ENCODE measurements at places on chromosomes 12 and 14.

DNA sequence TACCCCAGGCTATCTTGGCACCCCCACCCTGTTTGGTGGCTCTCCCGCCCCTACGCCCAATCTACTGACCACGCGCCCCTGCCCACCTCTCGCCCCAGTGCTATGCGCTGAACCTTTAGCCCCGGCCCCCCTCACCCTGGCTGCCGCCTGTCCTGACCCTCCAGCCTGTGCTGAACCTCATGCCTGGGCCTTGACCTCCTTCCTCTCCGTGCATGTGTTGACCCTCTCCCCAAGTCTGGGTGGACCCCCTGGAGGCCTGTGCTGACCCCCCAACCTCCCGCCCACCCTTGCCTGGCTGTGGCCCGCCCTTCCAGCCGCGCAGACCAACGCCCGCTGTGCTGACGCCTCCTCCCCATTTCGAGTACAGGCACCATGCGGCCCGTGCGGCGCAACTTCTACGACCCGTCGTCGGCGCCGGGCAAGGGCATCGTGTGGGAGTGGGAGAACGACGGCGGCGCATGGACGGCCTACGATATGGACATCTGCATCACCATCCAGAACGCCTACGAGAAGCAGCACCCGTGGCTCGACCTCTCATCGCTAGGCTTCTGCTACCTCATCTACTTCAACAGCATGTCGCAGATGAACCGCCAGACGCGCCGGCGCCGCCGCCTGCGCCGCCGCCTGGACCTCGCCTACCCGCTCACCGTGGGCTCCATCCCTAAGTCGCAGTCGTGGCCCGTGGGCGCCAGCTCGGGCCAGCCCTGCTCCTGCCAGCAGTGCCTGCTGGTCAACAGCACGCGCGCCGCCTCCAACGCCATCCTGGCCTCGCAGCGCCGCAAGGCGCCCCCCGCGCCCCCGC lies 20.7 kb downstream of the DTX1 start:
- no peak for DNase-seq

- no peak for DNase-seq
Measured at GRCh38 chr12:94722664-94723063, 72.3 kb upstream of the TMCC3 start.

GRCh38 chr12:130706885-130707570 lies 9.1 kb downstream of the RIMBP2 start:
- DNase-seq: no peak

GRCh38 chr14:31207287-31207754 lies 272 bp downstream of the HECTD1 start:
- no peak for DNase-seq

GRCh38 chr14:105469456-105470349 lies 4.9 kb upstream of the CRIP2 start:
- no peak for DNase-seq

- DNase-seq: no peak
Measured at GRCh38 chr14:101559624-101560533, 1.4 kb upstream of the DIO3 start.

DNA sequence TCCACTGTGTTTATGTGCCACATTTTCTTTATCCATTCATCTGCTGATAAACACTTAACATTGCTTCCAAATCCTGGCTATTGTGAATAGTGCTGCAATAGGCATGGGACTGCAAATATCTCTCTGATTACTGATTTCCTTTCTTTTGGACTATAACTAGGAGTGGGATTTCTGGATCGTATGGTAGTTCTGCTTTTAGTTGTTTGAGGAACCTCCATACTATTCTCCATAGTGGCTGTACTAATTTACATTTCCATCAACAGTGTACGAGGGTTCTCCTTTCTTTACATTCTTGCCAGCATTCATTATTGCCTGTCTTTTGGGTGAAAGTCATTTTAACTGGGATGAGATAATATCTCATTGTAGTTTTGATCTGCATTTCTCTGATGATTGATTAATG lies 47.6 kb downstream of the TAOK3 start:
- DNase-seq: no peak

- no peak for DNase-seq
Measured at GRCh38 chr12:88684610-88685009, 104.3 kb upstream of the KITLG start.

DNA sequence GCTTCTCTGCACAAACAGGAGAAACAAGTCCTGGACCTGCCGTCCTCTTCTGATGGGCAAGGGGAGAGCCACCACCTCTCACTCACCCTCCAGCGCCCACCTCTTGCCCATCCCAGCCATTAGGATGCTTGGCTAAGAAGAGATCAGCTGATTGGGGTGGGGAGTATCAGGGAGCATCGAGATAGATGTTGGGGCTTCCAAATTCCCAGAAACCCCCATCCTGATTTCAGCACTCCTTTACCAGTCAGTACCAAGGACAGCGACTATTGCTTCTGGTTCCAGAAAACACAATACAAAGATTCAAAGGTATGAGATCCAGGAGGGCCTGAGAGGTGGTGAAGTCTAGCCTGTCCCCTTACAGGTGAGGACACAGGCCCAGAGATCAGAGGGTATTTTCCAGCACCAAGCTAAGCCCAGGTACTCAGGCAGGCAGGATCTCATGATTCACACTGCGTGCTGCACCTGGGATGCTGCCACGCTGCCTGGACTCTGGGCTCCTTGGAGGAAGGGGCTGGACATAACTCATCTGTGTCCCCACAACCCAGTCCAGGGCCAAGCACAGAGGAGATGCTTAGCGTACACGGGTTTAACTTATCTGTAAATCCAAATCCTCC lies 76.6 kb downstream of the TUNAR start:
- DNase-seq: no peak

GRCh38 chr14:104224131-104224505 lies 85.7 kb downstream of the KIF26A start:
- no peak for DNase-seq

DNA sequence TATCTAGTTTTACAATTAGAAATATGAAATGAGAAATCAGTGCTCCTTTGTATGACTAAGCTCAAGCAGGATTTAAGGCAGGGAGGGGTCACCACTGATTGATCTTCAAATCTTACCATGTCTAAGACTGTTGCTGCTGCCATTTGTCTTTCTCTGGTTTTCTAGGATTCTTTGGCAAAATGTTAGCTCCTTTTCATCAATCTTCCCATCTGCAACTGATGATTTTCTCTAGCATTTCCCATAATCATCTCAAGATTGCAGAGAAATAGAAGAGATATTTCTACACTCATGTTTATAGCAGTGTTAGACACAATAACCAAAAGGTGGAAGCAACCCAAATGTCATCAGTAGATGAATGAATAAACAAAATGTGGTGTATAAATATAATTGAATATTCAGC lies 175.0 kb downstream of the RAD51B start:
- DNase-seq: no peak

DNA sequence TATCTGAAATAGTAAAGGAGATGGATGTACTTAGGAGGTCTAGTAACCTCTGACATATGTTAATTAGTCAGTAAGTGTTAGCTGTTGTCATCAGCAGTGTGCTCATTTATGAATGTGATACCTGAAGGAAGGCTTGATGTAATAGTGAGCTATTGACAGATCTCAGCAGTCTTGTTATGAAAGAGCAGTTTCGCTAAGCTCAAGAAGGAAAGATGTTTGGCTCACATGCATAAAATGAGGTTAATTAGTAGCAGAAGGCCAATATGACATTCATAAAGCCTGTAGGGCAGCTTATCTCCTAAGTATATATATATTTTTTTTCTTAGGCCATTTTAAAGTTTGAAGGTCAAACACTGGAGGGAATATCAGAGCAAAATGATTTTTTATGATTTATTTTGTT lies 2.8 kb downstream of the FAM234B start:
- DNase-seq: no peak

- no peak for DNase-seq
Measured at GRCh38 chr12:121918679-121919038, 267 bp downstream of the CFAP251 start.

DNA sequence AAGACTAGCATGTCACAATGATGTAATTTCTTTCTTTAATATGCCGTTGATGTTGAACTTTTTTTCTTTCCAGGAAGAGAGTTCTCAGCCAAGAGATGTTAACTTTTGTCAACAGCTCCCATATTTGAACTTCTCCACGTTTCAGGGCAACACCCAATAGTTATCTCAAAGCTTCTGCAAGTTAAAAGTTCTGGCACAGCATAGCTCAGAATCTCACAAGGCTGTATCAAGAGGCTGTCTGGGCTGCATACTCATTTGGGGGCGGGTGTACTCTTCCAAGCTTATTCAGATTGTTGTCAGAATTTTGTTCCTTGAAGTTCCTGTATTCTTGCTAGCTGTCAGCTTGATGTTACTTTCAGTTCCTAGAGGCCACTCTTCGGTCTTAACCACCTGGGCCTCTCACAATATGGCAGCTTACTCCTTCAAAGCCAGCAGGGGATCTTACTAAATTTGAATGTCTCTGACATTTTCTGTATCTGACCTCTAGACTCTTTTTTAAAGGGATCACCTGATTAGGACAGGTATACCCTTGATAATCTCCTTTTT lies 38.9 kb downstream of the KCNC2 start:
- no peak for DNase-seq

- DNase-seq: no peak
Measured at GRCh38 chr12:118068445-118068844, 7.5 kb upstream of the WSB2 start.

DNA sequence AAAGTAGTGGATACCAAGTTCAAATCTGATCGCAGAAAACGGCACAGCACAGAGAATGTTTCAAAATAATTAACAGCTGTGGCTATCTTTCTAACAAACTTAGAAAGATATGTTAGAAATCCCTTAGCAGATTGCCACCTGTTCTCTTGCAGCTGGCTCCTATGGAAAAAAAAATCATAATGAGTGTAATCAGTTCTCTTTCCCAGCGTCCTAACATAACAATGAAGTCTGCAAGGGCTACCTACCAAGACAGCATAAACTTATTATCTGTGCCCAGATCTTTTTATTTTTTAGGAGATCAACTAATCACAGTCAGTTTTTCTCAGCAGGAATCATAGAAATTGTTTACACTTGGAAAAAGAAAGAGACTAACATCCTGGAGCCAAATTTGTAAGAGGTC lies 358.6 kb upstream of the FOXG1 start:
- DNase-seq: no peak

DNA sequence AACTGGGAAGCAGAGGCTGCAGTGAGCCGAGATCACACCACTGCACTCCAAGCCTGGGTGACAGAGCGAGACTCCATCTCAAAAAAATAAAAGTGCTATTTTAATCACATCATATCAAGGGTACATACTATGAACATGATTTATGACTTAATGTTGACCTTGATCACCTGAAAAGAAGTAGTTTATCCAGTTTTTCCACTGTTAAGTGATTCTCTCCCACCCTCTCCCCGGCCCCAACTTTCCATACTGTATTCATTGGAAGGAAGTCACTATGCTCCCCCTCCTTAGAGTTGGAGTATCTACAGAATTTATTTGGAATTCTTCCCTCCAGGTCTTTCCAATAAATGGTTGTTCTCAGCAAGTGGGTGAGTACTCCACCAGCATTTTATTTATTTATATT lies 3.0 kb upstream of the PRMT5 start:
- DNase-seq: no peak

- no peak for DNase-seq
Measured at GRCh38 chr12:45296046-45296586, 80.2 kb downstream of the ANO6 start.

DNA sequence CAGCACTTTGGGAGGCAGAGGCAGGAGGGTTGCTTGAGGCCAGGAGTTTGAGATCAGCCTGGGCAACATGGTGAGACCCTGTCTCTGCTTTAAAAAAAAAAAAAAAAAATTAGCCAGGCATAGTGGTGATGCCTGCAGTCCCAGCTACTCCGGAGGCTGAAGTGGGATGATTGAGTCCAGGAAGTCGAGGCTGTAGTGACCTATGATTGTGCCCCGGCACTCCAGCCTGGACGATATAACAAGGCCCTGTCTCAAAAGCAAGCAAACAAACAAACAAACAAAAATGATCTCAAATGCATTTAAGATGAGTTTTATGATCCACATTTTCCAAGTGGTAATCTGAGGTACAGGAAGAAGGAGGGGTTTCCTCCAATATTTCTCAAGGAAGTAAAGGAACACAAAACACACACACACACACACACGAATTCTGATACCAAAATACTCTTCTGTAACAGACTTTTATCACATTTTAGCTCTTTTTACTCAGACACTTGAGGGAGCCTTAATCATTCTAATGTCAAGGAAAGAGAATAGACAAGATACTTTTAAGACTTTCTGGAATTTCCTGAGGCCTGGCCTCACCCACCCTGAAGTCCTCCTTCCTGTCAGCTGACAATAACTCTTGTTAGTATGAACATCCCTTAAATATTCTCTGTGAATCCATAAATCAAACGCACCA lies 44.4 kb upstream of the CERS5 start:
- no peak for DNase-seq

Measured in activated CD8-positive, alpha-beta memory T cell treated with anti-CD3 and anti-CD28 coated beads for 48 hours (primary cell).